ENCODE measurements at places on chromosomes 2 and 18.
A peak's percentile ranks its signal among the peaks of the same experiment; 100 is the strongest.

GRCh38 chr2:239323447-239323846 is 77.4 kb downstream of the HDAC4 start:
- no peak for DNase-seq

DNA sequence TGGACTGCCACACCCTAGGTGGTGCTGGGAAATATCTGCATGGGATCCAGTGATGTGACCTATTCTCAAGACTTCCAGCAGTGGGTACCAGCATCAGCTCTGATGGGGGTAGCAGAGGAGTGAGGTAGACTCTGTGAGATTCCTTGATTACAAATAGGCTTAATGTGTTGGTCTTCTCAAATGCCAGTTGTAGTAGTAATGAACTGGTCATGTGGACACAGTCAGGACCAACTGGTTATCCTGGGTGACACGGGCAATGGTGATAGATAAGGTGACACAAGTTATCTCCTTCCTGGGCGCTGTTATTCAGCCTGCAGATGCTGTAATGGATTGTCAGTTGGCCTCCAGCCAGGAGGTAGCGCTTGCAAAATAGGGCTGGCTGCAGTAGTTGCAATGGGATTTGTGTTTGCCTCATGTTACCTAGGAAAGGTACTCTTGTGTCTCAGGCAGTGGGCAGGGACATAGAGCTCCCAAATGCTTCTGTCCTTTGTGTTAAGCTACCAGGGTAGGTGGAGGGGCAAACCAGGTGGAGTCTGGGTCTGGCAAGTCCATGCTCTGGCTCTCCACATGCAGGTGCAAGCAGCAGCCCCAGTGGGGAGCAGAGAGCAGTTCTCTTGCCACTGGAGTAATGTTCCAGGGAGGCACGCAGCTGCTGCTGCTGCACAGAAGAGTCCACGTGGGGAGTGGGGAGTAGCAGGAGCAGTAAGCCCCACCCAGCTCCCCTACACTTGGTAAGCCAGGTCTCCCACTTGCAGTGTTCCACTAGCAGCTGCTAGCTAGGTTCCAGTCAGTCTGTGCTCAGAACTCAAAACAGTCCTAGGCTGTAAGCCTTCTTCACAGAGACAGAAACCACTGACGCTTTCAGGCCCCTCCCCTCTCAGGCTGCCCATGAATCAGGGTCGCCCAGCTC is 505.4 kb upstream of the DDX18 start:
- DNase-seq: no peak

DNA sequence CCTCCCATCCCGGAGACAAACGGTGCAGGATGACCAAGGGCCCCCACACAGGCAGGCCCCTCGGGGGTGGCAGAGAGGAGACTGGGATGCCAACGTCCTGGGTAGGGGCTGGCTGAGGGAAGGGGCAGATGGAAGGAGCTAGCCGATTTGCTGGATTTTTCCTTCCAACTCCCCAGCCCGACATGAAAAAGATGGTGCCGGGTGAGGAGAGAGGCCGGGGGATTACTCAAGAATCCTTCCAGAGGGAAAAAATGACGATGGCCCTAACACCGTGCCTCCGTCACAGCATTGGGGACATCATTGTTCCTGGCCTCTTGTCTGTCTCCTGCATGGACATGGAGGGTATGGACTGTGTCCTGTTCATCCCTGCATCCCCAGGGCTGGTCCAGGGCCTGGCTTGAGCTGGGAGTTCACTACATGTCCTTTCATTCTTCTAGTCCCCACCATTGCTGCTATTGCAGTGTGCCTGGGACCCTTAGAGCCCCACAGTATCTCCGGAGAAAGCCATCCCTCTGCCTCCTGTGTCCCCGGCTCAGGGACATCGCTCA is 217.7 kb downstream of the TNS1 start:
- no peak for DNase-seq

DNA sequence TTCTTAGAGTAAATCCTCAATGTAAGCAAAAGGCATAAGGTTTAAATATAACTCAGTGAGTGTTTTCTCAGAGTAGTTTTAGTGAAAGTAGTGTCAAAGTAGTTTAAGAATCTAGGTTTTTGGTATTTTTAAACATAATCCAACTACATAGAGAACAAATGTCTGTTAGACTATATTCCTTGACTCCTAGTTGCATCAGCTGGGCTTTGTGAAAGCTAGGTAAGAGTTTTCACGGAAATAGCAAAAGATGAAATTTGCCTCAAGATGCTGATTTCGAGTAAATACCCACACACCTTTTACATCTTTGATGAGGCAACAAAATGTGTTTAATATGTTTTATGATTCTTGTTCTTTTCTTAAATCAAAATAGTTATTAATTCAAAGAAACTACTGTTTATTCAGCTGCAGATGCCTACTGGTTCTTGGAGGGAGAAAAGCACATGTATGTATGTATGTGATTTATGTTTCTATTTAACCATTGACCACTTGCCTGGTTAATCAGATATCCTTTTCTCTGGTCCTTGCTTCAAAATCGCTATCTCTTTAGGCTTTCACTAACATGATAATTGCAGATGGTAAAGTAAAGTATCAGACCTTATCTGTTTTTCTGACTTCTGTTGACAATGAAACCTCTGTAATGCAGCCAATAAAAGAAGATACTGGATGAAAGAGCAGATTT is 117.4 kb upstream of the NOSTRIN start:
- no peak for DNase-seq

DNA sequence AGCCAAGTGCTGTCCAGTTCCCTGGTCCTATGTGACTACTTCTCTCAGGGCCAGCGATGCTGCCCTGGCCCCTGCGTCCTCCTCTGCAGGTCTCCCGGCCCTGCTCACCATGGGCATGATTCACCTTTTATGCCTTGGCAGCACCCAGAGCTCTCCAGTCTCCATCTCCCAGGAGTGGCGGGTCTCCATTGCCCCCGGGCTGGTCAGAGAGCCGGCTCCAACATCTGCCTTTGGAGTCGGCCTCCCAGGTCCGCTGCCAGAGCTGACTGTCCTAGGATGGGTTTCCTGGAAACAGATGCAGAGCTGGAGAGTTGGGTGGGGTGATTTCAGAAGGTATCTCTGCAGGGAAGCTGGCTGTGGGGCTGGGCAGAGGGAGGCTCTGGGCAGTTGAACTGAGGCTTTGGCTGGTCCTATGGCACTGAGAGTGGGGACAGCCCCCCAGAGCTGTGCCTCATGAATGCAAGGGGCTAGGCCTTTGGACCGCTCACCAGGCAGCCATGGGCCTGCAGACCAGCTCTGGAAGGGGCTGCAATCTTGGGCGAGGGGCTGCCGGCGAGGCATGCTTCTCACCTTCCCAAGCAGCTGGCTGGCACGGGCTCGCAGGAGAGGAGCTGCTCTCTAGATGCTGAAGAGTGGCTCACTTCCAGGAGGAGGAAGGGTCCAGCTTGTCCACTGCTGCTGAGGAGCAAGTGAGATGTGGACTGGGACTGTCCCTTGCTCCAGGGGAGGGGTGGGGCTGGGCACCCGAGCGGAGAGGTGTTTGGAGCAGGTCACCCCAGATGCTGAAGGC is 59.8 kb upstream of the HS6ST1 start:
- DNase-seq: no peak

DNA sequence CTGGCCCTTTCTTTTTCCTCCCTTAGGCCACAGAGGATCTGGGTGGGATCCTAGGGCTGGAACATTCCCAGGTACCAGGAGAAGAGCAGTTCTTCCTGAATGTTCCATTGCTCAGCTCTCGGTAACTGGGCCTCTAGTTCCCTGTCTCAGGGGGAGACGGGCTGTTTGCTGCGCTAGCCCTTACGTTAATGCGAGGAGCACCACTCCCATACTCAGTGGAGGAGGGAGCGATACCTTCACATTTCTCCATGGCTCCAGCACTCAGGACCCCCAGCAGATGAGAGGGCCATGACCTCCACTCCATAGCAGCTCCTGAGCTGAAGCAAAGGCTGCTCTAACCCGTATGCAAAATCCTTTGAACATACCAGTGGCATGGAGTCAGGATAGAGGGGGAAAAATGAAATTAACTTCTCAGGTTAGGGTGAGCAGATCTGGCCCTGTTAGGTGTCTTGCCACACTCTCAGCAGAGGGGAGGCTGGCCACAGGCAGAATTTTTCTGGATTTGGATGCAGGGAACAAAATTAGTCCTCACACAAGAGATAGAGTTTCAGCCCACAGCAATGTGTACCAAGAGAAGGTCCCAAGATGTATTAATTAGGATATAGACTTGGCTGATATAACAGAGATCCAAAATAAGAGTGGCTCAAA is 206.7 kb downstream of the ZFP36L2 start:
- DNase-seq: no peak

DNA sequence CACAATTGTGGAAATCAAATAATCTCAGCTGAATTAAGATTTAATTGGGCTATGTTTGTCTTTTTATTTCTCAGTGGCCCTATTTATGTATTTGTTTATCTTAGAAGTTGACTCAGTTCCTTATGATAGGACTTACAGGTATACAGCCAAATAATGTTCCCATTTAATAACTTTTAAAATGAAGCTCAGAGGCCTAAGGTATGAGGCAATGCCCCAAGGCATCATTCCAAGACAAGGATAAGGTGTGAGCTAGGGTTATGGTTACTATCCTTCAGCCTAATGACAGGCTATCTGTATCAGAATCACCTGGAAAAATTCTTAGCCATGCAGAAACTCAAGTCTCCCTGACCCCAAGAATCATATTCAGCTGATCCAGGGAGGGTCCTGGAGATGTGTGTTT is 7.4 kb upstream of the NRBP1 start:
- no peak for DNase-seq

DNA sequence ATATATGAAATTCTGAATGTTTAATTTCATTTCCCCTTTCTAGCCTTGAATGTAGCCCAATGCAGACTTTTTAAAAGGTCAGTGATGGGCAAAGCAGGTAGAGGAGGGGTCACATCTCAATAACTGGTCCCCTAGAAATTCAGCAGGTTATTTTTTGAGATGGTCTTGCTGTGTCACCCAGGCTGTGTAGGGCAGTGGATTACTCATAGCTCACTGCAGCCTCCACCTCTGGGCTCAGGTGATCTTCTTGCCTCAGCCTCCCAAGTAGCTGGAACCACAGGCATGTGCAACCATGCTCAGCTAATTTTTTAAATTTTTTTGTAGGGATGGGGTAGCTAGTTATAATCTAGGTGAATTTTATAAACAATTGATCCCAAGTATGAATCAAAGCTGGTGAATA is 8.8 kb downstream of the IAH1 start:
- DNase-seq: no peak

- DNase-seq: no peak
Measured at GRCh38 chr2:69291004-69291650, 95.9 kb downstream of the GFPT1 start.

DNA sequence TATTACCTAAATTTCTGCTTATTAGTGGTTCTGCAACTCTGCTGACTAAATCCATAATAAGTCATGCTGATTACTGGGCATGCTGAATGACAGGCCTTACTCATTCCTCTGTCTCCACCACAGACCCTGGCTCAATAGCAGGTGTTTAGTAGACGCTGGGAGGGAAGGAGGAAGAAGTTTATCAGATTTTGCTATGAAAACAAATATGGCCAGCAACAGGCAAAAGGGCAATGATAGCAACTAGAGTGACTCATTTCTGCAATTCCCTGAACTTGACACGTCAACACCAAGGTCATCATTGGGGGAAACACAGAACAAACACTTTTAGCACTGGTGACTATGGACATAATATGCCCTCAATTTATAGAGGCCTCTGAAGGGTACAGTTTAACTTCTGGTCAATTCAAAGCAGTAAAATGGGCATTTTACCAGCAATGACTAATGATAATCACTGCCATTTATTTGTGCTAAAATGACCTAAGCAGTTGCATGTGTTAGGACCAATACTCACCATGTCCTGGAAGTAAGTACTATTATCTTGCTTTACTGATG is 35.2 kb downstream of the TMEM163 start:
- no peak for DNase-seq

GRCh38 chr18:48938827-48939204 is 11.9 kb downstream of the SMAD7 start:
- no peak for DNase-seq

- no peak for DNase-seq
Measured at GRCh38 chr18:7164323-7165004, 46.9 kb upstream of the LAMA1 start.

- DNase-seq: no peak
Measured at GRCh38 chr2:189818249-189819038, 34.2 kb downstream of the PMS1 start.

DNA sequence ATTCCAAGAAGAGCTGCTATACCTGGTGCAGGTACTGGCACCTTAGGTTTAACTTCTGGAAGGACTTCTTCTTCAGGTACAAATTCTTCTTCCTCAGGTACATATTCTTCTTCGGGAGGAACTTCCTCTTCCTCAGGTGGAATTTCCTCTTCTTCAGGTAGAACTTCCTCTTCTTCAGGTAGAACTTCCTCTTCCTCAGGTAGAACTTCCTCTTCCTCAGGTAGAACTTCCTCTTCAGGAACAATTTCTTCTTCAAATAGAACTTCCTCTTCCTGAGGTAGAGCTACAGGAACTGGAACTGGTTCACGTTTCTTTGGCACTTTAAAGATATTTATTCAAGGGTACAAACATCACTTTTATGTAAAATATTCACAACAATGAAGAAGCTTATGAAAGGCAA is 129.6 kb downstream of the TTN start:
- DNase-seq: no peak

- DNase-seq: peak; percentile 34
Measured at GRCh38 chr2:161123531-161124030, 36.6 kb upstream of the TANK start.

DNA sequence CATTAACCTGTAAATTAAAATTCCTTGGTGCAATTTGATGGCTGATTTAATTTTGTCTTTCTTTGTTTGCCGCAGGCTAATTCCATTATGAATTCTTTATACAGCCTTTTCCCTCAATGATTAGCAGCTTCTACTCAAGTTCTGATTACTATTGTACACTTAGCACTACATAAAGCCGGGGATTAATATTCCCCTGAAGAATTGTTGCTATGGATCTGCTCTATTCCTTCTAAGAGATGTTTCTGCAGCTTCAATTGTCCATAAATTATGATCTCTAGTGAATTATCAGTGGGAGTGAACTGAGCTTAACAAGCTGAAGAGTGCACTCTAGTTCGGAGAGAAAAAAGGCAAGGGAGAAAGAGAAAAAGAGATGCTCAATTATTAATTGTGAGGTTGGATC is 433.7 kb upstream of the SPRED2 start:
- no peak for DNase-seq

- peak; percentile 16 for DNase-seq
Measured at GRCh38 chr2:198973181-198973580, 484.6 kb downstream of the SATB2 start.

DNA sequence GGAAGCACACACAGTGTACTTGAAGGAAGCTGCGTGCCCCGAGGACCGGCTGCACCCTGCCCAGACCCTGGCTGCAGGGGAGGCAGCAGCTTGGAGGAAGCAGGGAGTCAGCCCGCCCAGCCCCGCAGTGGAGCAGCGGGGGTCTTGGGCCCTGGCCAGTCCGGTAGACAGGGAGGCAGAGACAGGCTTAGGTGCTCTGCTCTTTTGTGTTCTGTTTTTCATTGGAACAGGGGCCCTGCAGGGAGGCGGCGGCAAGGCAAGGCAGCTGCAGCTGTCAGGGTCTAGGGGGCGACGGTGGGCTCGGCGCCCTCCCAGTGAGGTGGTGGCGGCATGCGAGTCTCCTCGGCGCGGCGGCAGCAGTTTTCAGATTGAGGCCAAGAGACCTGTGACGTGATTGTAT is 53.3 kb upstream of the TFCP2L1 start:
- DNase-seq: peak; percentile 78

- DNase-seq: no peak
Measured at GRCh38 chr2:50309503-50309902, 722.4 kb downstream of the NRXN1 start.
